ENCODE measurements at places on chromosomes 5 and 9. TPM values are rescaled to one million over a fixed set of nuclear protein-coding genes. Genes with fewer than 3 reads are reported as not detected.

Gene AQP7
- total RNA-seq: not detected

DNA sequence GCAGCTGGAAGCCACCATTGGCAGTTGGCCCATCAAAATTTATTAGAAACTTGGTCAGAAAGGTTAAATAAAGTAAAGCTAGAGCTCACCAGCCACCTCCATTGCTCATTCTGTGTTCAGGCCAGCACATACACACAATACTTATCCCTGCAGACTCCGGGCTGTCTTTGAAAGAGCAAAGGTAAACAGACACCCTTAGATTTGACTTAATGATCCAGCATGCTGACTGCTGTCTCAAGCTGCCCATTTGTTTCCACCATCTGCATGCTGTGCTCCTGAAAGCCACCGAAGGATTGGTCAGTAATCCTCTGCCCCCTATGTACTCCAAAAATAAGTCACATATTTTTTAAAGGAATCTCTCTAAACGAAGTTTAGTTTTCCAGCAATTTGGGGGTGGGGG lies 1059.8 kb upstream of the DMAC1 start:
- no peak for DNase-seq

- no peak for DNase-seq
Measured at GRCh38 chr5:143432658-143433239, 29.3 kb upstream of the NR3C1 start.

DNA sequence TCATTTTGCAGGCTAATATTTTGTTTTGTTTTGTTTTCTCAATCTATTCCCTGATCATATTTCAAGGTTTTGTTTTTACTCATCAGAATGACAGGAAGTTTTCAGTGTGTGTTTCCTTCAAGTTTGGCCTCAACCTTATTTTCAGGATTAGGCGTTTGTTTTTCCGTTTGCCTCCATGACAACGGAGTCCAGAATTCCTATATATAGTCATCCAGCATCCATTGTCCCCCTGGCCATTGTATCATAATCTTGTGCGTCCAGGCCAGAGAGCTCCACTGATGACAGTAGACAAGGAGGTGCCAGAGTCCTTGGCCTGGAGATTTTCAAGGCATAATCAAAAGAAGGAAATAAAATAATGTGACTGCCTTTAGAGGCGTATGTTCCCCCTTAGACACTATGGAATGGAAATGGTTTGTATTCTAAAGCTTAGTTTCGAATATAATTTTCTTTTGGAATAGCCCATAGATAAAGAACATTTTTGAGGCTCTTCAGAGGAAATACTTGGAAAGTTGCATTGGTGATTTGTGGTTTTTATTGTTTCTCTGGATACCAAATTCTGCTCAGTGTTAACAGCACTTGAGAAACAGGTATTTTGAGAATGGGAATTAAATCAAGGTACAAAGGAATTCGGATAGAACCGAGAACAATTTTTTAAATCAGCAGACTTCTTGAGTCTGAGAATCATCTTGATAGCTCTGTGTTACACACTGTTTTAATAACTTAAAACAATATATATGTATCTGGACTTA lies 99.8 kb downstream of the ZNF462 start:
- DNase-seq: no peak

DNA sequence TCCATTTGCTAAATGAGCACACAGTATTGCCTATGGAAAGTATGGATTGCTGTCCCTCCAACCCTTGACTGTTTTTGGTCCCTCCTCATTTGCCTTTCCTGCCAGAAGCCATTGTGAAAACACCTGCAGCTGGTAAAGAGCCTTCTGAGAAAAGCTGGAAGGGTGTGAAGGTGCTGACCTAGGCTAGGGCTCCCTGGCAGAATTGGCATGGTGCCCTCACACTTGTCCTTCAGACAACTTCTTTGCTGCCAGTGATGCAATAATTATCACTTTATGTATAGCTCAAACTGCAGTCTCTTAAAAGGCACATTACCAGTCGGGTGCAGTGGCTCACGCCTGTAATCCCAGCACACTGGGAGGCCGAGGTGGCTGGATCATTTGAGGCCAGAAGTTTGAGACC lies 4.2 kb downstream of the TXNDC15 start:
- DNase-seq: no peak

- peak; percentile 36 for DNase-seq
Measured at GRCh38 chr9:17802249-17802857, 223.5 kb downstream of the SH3GL2 start.

- DNase-seq: no peak
Measured at GRCh38 chr5:91670563-91670962, 287.4 kb upstream of the ARRDC3 start.

DNA sequence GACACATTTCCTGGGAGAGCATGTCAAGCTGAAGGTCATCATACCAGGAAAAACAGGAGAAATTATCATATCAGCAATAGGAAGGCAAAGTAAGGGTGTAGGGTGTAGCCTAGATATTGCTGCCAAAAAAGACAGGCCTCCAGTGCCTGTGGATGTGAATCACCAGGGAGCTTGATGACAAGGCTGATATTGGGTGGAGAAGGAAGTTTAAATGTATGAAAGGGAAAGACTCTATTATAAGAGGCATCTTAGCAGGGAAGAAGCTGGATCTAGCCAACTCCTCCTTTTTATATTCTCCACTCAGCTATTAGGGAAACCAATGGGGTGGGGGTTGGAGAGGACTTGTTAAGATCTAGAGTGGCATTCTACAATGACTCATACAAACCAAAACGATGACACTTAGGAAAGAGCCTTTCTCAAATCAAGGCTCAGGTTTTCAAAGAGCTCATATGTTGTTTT lies 13.4 kb upstream of the TXNDC8 start:
- no peak for DNase-seq

GRCh38 chr9:116096046-116096445 lies 57.5 kb upstream of the PAPPA start:
- no peak for DNase-seq

- DNase-seq: no peak
Measured at GRCh38 chr5:63820577-63820976, 141.7 kb downstream of the HTR1A start.

DNA sequence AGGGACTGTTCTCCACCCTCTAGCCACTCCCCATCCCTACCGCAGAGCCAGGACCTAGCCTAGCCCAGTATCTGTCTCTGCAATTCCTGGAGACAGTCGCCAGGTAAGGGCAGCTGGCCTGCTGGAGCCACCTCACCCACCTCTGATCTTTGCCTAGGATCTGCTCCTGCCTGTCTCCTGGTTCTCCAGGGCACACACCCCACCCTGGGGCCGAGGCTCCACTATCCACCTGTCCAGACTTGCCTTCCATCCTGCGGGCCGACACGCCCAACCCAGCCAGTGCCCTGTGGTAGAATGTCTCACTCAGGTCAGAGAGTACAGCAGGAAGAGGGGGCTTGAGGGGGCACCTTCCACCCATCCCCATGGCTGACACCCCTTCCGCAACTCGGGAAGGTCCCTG lies 15.7 kb upstream of the AQP7 start:
- DNase-seq: no peak

Measured in SK-MEL-5 (cell line).